ENCODE measurements at places on chromosomes 6 and 20.

DNA sequence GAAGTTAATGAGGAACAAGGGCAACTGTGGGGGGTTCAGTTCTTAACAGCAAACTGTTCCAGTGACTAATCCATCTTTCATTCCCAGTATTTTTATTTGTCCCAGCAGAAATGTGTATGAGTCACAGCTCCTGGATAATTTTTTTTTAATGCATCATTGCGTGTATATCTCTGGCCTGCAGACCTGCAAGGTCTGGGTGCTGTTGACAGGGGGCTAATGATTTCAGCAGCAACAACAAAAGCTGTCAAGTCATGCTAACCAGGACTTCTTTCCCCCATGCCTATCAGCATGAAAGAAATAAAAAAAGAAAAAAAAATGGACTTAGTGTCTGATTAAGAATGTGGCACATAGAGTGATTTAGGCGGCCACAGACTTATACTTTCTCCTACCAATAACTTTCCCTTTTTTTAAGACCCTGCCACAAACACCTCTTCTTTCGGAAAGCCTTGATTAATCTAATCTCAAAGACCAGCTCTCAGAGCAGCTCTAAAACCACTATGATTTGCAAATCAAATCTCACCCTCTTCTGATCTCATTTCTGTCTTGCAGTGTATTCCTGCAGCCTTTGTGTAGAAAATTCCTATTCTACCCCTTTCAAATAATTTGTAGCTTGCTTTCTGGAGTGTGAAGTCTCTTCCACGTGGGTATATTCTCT is 14.2 kb upstream of the PREX1 start:
- DNase-seq: peak; percentile 87

DNA sequence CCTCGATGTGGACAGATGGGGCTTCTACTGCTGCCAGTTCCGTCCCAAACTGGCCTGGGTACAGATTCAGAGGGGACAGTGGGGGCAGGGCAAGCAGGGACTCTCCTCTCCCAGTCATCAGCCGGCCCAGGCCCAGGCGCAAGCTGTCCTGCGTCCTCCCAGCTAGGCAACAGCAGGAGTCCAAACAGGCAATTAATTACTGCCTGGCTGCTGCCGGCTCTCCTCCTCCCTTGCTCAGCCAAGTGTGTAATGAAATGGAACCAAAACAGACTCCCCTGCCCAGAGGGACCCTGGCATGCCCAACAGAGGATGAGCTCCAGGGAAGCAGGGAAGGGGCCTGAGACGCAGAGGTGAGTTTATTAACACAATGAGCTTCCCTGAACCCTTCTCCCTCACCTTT is 17.8 kb upstream of the SLC32A1 start:
- DNase-seq: no peak

GRCh38 chr6:98547634-98548033 is 286.7 kb upstream of the POU3F2 start:
- no peak for DNase-seq

- peak; percentile 2 for DNase-seq
Measured at GRCh38 chr6:37365791-37366190, 12.0 kb downstream of the RNF8 start.

- no peak for DNase-seq
Measured at GRCh38 chr20:8744228-8744844, 324.6 kb upstream of the PLCB4 start.

DNA sequence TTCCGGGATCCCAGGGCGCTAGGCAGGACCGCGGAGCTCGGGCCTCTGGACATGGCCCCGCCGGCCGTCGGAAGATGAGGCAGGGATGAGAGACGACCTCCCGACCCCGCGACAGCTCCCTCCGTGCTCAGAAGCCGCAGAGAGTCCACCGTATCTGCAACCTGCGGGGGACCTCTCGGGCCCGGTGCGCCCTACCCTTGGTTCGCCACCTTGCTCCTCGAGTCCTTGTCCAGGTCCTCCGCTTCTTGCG is 301 bp downstream of the PPP1R3D start:
- DNase-seq: no peak
